ENCODE measurements at places on chromosomes 6 and 20.

GRCh38 chr20:44324343-44324742, 12.5 kb upstream of the R3HDML start:
- DNase-seq, result no peak

DNA sequence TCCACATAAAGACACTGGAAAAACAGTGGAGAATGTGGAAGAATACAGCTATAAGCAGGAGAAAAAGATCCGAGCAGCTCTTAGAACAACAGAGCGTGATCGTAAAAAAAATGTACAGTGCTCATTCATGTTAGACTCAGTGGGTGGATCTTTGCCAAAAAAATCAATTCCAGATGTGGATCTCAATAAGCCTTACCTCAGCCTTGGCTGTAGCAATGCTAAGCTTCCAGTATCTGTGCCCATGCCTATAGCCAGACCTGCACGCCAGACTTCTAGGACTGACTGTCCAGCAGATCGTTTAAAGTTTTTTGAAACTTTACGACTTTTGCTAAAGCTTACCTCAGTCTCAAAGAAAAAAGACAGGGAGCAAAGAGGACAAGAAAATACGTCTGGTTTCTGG, 57.1 kb downstream of the MAP3K4 start:
- DNase-seq, result no peak

- no peak for DNase-seq
These were observed 34.3 kb upstream of the CCN6 start for GRCh38 chr6:112019589-112019988.

DNA sequence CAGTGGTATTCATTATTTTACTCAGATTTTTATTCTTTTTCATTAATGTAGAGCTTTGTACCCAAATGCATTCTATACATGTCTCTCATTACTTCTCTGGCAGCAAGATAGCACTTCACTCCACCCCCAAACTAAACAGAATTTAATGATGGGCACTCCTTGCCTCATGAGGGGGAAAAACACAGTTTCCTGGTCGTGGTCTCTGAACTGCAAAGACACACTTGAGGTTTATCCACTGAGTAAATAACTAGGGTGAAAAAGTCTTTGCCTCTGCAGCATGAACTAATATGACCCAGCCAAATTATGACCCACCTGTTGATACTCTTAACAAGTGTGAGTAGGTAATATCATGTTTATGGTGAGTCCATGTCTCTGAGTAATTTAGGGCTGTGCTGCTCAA, 785.2 kb upstream of the FLRT3 start:
- no peak for DNase-seq

GRCh38 chr6:37643851-37644672, 53.6 kb downstream of the MDGA1 start:
- DNase-seq, result peak; percentile 25

DNA sequence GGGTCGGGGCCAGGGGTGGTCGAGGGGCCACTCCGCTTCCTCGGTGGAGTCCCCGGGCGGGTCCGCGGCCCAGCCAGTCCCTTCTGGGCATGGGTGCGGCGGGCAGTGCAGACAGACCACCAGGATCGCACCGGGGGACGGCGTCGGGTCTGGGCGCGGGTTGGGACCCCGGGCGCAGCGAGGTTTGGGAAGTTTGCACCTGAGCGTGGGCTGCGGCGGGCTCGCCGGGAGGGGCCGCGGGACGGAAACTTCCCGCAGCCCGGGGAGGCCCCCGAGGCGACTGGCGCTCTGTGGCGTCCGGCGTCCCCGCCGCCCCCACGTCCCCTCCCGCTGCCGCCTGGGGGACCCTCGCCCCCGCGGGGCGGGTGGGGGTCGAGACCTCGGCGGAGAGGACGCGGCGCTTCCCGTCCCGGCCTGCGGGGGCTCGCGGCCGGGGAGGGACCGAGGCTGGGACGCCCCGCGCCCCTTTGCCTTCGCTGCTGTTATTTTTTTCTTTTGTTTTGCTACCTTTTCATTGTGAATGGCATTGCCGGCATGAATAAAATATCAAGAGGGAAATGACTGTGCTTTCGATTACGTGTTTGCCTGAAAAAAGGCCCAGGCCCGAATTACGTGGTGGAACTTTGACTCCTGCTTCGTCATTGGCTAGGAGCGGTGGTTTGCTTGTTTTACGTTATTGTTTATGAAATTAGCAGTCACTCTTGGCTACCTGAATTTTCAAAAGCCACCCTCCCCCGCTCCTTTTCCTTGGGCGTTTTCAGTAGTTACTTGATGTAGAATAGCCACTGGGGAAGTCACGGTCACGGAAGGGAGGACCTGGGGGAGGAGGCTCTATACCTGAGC, 703 bp downstream of the SNX9 start:
- peak; percentile 76 for DNase-seq

GRCh38 chr6:133407320-133408100, 166.4 kb downstream of the EYA4 start:
- no peak for DNase-seq

DNA sequence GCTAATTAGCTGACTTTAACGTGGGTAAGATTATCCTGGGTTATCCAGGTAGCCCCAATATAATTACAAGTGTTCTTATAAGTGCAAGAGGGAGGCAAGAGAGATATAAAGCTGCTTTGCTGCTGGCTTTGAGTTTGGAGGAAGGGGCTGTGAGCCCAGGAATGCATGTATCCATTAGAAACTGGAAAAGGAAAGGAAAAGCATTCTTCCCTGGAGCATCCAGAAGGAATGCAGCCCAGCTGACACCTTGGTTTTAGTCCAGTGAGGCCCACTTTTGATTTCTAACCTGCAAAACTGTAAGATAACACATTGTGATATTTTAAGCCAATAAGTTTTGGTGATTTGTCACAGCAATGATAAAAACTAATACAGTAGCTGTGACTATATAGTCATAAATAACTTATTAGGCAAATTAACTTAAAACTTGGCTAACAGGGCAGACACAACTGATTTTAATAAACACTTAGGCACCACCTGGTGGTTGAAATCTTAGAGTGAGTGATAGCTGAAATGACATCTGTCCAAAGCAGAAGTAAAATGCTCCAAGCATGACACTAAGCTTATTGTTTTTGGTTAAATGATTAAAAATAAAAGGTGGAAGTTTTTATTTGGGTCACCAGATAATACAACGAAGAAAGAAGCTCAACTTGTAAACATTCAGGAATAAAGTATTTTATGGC, 35.6 kb downstream of the ADGRF4 start:
- DNase-seq, result no peak

- no peak for DNase-seq
These were observed 22.0 kb upstream of the ABCC10 start for GRCh38 chr6:43405354-43405753.

DNA sequence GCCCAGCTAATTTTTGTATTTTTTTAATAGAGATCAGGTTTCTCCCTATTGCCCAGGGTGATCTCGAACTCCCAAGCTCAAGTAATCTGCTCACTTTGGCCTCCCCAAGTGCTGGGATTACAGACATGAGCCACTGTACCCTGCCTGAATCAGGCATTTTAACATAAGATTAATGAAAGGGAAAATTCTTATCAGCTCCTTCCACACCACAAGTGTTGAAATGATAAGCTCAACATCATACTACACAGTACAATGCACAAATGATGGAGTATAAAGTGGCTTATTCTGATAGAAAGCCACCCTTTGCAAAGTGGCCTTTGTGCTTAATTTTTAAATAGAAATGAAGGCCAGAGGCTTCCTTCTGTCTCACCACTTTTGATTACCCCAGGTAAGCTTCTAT, 71.3 kb upstream of the MCHR2 start:
- no peak for DNase-seq

DNA sequence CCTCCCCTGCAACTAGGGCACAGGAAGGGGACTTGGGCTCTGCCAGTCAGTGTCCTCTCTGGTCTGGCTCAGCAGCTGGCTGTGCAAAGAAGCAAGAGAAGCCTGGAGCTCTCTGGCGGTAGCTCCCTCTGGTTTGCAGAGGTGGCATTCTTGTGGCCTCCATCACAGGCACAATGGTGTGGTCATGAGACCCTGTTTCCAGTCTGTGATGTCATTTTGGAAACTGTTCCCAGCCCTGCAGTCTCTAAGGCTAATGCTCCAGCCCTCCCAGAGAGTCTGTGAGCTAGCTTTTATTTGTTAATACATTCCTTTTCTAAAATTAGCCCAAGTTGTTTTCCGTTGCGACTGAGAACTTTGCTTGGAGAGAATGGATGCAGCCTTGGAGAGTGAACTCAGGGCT, 69.5 kb upstream of the FOXQ1 start:
- no peak for DNase-seq

DNA sequence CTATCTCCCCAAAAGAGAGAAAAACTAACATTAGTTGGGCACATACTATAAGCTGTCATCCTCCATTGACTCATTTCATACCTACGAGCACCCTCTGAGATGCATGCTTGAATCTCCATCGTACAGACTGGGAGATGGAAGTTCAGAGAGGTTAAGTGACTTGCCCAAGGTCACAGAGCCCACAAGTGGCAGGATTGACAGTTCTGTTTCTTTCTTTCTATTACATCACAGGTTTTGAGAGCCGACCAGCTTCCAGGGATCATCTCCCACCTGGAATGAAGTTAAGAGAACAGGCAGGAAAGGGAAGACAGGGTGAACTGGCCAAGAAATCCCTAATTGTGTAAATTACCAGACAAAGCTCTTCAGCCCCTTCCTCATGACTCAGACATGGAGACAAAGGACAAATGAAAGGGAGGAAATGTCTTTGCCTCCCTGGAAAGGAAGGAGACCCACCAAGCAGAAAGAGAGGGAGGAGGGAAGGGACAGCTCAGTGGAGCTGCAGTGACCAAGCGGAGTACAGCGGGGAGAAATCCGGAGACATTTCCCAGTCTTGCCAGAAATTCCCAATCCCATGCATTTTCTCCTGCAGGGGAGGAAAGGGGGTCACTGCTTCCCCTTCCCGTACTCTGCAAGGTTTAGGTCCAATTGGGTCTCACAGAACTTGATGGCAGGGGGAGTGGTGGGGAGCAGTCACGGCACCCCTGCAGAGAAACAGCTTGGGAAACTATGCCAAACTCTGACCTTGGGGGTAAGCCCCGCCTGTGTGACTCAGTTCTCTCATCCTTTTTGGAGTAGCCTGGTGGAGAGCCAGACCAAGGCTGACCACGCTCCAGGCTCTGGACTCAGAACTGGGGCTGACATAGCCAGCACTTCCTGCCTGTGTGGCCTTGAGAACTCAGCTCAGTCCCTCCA, 154.3 kb downstream of the ANKRD60 start:
- no peak for DNase-seq

GRCh38 chr6:136244061-136244616, 6.0 kb downstream of the MTFR2 start:
- DNase-seq, result no peak

DNA sequence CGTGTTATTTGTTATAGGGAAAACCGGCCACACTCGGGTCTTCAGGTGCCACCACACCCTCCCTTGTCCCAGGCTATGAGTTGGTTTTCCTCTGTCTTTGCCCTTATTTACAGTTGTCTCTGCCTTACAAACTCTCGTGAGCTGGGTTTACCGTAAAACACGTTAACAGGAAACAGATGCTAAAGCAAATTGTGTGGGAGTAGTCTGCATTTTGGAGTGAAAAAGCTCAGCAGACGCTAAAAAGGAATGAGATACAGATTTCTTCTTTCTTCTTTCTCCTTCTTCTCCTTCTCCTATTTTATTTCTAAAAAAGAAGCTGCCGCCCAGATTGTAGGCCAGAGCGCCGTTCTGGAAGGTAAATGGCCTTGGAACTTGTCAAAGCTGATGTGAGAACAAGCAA, 51.9 kb downstream of the APCDD1L start:
- DNase-seq, result no peak

DNA sequence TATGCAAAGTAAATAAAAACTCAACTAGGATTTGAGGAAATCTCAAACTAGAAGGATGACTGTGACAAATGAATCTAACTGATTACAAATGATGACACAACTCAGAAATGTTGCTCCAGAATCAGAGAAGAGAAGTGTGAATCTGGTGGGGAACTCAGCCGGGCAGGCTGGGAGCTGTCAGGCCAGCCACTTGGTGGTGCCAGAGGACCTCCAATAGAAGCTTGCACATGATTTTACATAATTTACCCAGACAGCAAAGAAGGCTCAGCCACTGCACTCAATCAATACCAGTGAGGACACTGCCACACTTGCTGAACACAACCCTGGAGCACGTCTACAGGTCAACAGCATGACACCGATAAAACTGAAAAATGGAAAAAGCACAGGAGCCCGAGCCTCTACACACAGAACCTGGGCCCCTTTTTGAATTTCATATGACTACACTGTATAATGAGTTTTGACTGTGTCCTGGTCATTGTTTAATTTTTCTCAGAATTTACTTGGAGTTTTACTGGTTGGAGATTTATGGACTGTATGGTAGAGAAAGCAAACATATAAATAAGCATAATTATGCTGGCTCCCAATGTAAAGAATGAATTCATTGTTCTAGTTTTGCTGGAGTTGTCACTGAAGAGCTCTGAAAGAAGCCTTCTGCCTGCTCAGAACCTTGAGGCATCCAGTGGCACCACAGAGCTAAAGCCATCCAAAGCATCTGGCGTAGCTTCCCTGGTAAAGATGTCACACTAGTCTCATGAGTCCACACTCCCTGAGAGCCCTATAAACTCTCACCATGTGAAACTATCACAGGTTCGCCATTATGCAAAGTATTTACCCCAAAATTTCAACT, 296.5 kb downstream of the THBS2 start:
- DNase-seq, result peak; percentile 44

Measured in activated T-cell treated with anti-CD3 and anti-CD28 coated beads, Interleukin-2, amount 50 U/mL, for 1 hour (primary cell).